Common myeloid progenitor, CD34-positive (primary cell): ENCODE measurements at places on chromosomes 2 and 18.

DNA sequence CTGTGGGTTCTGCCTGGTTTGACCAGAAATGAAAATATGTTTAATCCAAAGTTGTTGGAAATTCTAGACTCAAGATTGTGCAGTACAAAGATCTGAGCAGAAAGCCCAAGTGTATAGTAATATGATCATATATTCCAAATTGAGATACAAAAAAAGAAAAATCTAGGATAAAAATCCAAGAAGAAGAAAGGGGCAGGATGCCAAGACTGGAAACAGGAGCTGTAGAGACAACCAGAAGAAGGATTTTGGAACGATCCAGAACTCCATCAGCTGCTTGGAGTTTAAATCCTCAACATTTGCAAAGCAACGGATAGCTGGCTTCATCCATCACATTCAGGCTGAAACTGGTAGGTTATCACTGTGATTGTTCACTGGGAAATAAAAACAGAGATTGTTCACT is 333.6 kb upstream of the UBE2E3 start:
- no peak for DNase-seq

- no peak for DNase-seq
These were observed 64.2 kb upstream of the PID1 start for GRCh38 chr2:229335330-229335729.

DNA sequence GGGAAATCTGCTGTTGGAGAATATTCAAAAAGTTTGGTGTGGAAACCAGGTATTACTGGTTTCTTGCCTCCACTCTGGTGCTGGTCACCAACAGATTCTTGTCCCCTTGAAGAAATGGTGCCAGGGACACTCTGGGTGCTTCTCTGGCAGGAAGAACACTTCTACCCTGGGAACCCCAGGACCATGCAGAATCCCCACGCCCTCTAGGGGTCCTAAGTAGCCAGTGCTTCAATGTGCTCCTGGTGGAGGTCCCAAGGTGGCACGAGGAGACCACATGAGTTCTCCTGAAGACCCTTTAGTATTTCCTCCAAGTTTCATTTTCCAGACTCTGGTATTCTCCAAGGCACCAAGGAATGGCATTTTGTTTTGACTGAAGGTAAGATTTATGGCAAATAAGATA is 380.6 kb downstream of the TSN start:
- DNase-seq: peak; percentile 66

DNA sequence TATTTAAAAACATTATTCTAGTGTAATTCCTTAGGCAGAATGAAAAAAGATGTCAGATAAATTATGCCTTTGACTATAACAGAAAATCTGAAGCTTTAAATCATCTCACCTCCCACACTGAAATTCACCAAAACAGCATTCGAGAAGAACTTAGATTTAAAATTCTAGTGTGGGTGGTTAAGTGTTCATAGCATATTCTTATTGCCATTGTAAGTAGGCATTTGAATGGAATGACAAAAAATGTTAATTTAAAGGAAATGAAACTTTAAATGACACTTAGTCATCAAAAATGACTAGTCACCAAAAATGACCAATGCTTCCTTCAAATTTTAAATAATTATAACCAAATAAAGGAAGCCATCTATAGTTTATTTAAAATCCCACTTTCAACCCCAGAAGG is 7.0 kb upstream of the ZNF407 start:
- no peak for DNase-seq

DNA sequence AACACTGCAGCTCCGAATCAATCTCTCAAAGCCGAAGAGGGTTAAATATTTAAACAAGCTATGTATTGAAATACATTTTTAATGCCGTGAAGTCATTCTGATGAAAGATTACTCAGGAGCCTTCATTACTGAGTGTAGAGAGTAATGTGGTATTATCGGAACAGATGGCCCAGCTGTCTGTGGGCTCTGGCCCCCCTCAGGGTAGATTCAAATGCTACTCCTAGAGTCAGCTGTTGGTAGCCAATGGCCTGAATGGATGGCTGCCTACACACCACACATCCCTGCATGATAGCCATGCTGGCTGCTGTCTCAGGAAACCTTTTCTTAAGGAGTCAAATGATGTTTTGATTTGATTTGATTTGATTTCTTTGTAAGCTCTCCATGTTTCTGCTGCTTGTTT is 732.3 kb upstream of the CELF4 start:
- DNase-seq: no peak

GRCh38 chr2:68094111-68094510 is 31.3 kb upstream of the C1D start:
- peak; percentile 26 for DNase-seq

- DNase-seq: no peak
These were observed 165.8 kb downstream of the DNAH7 start for GRCh38 chr2:195902857-195903256.

GRCh38 chr2:112880696-112881095 is 30.3 kb upstream of the IL37 start:
- DNase-seq: no peak

DNA sequence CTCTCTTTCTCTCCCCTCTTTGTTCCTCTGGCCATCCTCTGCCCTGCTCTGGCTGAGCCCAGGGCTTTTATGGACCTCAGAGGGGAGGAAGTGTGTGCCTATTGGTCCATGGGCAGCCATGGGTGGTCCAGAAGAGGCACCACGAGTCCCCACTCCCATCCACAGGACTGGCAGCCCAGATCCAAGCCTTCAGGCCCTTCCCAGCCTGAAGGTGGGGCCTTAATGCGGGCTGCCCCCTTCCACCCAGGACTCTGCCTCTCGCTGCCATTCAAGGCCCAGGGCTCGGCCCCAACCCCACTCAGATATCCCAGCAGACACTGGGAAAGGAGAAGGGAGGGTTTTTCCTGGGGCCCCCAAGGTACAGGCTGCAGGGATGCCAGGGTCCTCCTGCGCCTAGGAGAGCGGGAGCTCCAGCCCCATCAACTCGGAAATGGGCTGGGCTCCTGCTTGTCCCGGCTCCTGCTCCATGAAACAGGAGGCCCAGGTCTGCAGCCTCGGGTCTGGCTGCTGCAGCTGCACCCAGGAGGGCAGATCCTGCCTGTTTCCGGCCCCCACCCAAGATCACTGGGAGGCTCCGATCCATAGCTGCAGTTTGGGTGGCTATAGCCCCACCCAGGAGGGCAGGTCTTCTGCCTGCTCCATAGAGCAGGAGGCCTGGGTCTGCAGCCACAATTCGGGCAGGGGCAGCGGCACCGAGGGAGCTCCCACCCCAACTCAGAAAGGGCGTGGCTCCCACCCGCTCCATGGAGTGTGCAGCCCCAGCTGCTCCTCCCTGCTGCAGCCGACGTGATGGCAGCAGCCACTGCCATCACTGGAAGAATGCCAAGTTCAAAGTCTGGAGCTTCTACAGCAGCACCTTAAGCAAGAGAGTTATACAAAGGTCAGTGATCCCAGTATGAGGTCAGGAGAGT is 116.6 kb upstream of the RBBP8 start:
- DNase-seq: no peak

DNA sequence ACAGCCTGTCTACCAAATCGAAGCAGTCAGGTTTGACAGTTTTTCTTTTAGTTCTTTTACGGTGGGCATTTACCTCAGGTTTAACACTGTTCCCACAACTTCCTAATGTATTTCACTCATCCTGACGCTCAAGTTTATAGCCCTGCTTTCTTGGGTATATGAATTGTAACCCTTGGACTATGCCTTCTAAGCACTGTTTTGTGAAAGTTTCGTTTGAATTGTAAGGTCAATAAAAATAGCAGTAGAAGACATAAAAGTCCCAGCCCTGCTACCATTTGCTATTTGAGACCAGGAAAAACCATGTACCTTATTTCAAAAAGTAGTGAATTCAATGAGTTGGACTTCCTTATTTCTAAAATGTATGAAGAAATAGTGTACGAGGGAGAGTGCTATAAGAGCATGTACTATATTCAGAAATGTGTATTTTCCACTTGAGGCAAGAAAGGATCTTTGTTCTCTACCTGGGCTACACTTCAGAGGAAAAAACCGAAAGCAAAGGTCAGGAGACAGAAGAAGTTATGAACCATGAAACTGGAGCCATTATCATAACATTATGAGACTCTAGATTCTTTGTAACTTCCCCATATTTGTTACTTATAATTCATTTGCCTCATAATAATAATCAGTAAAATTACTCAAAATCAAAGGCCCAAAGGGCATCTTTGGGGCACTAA is 1.9 kb upstream of the ZC3H15 start:
- peak; percentile 1 for DNase-seq

- no peak for DNase-seq
These were observed 44.6 kb downstream of the BAZ2B start for GRCh38 chr2:159571540-159572260.

DNA sequence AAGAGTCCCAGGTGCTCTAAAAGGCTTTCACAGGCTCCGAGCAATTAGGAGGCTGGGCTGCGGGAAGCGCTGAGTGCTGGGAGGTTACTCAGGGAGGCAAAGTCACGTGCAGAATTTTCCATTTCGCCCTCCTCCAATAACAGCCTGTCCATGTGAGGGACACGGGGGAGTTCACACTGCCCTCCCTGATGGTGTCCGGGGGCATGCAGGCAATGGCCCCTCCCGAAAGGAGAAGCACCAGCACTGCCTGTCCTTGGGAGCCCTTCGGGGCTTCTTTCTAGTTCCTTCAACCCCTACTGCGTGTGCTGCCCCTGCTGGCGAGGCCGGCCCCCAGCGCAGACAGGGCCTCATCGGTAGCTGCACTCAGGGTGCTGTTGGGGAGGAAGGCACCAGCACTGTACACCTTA is 63.1 kb upstream of the HPCAL1 start:
- DNase-seq: no peak

DNA sequence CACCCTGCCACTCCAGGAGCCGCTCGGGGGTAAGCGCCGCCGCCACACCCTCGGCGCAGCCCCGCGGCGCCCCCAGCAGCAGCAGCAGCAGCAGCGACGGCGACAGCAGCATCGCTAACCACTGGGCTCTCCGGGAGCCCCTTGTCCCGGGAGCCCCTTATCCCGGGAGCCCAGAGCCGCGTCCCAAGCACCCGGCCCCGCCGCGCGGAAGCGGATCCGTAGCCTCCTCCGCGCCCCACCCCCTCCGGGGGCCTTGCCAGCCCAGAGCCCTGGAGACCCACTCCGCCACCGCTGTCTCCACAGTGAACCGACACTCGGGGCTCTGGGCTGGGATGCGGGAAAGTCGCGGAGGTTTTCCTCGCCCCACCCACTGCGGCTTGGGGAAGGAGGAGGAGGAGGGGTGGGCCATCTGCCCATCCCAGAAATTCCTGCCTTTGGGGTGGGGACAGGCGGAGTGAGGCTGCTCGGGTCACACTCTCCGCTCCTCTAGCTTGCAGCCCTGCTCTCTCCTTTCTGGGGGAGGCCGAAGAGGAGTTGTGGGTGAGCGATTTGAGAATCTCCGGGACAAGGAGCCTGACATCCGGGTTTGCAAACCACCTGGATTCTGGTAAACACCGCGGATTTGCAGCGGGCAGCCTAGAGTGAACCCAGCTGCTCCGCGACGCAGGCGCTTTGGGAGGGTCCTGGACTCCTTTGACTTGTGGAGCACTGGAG is at the start of gene PLA2R1:
Gene PLA2R1 (minus strand): TSS at position 324 of the 714 bp plus-strand sequence. CDS start 212 bp downstream, at position 112.
- no peak for DNase-seq

DNA sequence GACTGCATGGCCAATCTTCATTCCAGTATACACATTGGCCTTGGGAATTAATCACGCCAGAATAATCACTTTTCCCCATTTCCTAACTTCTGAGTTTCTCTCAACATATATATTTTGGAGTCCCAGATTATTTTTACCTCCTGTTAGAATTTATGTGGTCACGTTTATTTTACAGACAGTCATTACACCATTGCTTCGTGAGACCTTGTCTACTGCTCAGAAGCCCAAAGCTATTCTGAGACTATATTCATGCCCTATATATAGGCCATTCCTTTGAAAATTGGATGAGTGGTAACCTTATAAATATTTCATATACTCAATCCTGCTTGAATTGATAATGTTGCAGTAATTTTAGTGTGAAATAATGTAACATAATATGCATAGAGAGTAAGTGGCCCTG is 610.0 kb upstream of the CDH2 start:
- DNase-seq: no peak

- peak; percentile 70 for DNase-seq
These were observed 67.7 kb downstream of the EPAS1 start for GRCh38 chr2:46364797-46365457.
